ENCODE measurements at places on chromosomes 6 and 20.
A peak's percentile ranks its signal among the peaks of the same experiment; 100 is the strongest.

DNA sequence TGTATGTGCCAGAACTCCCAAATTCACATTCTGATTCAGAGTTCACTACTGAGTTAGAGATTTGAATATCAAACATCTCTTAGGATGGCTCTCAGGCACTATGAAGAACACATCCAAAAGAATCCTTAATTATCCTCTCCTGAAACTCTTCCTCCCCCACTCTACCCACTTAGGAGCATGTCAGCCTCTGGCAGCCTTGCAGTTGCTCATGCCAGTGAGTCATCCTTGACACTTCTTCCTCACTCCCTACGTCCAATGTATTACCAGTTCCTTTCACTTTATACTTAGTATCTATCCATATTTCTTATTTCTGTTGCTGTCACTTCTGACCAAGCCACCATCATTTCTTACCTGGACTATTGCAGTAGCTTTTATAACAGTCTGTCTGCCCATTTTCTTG lies 192.0 kb upstream of the IMPG1 start:
- DNase-seq, result no peak

DNA sequence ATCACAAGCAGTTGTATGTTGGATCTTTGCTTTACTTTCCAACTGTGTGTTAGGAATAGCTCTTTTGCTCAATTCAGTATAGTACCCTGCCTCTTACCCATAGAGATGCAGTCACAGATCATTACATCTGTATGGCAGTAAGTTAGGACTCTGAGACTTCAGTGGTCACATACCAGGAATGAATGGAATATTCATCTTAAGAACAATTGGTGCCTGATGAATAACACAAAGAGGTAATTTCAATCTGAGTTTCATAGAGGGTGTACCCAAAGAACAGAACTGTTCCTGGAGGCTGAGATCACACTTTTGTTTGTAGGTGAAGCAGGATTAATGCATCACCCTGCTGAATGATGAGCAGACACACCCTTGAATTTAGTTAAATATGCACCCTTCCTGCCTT lies 28.7 kb upstream of the KIF13A start:
- no peak for DNase-seq

DNA sequence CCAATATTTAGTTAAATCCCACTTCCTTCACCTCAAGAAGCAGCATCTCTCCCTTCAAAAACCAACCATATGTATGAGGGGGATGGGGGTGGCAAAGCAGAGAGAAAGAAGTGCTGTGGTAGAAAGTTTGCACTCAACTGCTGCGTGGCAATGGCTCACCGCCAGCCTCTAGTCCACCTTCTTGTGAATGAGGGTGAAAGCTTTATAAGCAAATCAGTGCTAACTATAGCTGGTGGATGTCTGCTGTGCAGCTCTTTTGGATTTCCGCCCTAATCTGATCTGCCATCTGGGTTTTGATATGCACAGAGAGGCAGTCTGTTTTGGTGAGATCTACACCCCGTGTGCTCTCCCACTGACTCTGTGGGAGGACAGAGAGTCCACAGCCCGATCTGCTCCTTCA lies 281.2 kb upstream of the SUPT3H start:
- DNase-seq, result no peak

DNA sequence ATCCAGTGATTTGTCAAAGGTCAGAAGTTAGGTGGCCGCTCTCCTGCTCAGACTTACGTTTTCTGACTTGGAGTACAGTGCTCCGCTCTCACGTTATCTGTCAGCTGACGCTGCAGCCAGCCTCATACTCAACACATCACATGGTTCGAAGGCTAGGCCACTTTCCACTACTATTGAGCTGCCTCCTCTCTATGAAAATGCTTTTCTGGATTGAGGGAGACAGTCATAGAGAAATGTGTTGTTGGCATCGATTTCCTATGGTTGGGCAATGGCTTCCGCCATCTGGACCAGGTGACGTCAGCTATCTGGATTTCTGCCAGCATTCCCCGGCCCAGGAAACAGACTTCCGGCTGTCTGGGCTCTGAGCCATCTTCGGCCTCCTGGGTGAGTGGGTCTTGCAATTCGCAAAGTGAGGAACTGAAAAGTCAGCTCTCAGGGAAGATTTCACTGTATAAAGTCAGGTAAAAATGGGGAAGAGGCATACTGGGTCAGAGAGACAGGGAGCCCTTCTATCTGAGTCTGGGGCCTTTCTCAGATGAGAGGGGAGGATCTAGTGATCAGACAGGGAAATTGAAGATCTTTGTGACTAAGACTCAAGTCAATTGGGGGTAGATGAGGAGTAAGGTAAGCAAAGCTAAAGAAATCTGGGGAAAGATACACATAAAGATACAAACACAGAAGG lies 37.5 kb upstream of the IER3 start:
- DNase-seq, result peak; percentile 87

- no peak for DNase-seq
Observed at GRCh38 chr20:50317609-50318008, 127.0 kb downstream of the CEBPB start.

GRCh38 chr6:90098001-90098531 lies 198.6 kb downstream of the BACH2 start:
- no peak for DNase-seq

DNA sequence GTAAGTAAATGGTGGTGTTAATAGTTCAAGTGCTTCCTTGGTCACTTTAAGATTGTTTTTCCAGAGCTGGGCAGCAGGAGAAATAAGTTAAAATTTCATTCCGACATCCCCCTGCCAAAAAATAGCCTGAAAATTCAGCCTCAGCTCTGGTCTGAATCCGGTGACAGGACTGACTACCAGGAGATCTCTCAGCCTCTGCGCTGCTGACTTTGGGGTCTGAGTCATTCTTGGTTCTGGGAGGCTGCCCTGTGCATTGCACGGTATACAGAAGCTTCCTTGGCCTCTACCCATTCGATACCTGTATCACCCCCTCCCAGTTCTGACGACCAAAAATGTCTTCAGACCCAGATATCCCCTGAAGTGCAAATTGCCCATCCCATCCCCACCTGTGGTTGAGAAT lies 36.3 kb upstream of the TFAP2C start:
- no peak for DNase-seq

DNA sequence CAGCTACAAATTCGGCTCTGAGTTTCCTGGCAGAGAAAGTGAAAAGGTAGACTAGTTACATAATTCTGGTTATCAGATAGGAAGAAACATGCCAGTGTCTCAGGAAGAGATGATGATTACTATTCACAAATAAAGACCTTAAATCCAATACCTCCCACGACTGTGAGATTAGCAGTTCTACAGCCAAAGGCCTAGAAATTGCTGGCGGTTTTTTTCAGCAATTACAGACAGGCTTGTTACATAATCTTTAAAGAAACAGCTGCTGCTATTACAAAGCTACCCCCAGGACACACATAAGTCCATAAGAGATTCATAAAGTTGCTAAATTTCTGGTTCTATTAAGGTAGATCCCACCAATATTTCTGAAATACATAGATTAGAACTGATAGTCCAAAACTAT lies 40.2 kb downstream of the PIGU start:
- DNase-seq, result no peak

DNA sequence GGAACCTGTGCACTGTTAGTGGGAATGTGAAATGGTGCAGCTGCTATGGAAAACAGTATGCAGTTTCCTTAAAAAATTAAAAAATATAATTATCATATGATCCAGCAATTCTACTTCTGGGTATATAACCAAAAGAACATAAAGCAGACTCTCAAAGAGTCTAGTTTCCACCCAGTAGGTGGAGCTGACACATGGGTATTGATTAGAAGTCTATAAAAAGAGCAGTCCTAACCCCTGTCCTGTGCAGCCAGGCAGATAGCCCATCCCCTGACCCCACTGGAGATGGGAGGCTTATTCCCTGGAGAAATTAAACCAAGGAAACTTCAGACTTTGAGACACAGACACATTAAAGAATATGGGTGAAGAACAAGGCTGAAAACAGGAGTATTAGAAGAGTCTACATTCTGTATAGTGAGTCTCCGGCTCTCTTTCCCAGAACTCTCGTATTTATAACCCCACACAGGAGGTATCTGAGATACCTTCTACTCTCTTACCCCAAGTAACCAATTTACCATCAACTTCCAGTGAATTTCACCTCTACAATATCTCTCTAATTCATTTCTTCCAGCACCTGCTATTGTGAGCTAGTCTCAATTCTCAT lies 92.3 kb downstream of the SEL1L2 start:
- DNase-seq, result no peak

- DNase-seq, result no peak
Observed at GRCh38 chr20:50717974-50718761, 13.2 kb upstream of the PARD6B start.

- DNase-seq, result no peak
Observed at GRCh38 chr6:87784051-87784450, 82.0 kb upstream of the AKIRIN2 start.

DNA sequence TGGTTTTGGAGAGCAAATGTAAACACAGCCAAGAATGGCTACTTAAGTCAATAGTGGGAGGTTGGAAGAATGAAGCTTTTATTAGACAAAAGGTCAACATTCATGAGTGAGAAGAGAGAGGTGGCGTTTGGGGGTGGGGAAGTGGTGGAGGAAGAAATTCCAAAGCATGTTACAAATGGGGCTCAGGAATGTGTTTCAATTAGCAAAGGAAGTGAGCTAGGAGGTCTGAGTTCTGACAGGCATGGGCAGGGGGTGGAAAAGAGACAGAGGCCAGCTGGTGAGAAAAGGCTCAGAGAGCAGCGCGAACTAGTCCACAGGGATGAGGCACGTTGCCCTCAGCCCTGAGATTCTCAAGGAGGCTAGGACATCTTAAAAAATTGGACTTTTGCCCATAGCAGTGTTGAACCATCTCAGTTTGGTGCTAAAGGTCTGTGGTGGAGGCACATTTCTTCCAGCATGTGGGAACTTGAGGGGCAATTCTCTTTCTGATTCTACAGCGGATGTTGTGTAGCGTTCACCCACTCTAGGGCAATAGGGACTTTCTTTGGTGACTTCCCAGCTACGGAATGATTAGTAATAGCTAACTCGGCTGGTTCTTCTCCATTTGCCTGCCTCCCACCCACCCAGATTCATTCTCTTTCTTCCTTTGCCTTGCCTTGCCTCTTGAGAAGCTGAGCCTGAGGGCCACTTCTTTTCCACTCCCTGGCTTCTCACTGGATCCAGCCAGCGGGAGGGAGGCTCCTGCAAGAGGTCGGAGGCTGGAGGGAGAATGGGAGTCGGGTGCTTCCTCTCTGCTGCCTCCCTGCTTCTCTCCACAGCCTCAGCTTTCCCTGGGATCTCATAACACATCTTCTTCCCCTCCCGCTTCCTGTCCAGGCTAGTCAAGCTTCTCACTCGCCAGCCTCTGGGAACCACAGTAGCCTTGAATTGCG lies 45.1 kb upstream of the NEDD9 start:
- DNase-seq, result no peak

DNA sequence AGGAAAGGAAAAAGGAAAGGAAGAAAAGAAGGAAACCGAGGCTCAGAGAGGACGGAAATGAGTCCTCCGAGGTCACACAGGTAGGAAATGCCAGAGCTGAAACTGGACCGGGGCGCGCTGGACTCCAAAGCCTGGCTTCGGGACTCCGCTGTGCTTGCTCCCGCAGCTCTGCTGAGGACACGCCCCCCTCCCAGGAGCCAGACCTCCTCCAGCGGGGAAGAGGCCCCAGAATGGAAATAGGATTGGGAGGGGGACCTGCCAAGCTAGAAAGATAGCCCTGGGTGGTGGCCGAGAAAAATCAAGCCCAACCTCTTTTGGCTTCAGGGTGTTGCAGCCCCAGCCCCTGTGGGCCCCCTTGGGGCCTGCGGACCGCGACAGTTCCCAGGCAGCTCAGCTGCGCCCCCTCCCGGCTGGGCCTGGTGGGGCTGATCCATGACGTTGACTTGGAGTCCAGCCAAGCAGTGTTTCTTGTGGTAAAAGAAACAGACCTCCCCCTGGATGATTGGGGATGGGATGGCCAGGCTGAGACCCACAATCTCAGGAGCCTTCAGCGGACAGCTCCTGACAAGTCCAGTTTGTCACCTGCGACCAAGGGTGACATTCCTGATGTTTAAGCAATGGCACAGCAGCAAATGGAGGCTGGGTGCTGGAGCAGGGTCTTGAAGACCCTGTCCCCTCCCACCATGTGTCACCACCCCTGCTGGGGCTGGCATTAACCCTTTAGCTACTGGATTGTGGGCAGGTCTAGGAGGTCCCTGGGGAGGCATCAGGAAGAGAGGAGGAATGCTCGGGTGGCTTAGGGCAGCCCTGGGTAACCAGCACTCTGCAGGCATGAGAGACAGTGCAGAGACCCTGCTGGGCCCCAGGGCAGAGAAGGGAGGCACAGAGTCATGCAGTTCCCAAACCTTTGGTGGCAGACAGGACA lies 55.4 kb downstream of the RIPOR3 start:
- no peak for DNase-seq

GRCh38 chr6:42525206-42525605 lies 38.6 kb upstream of the UBR2 start:
- DNase-seq, result no peak

DNA sequence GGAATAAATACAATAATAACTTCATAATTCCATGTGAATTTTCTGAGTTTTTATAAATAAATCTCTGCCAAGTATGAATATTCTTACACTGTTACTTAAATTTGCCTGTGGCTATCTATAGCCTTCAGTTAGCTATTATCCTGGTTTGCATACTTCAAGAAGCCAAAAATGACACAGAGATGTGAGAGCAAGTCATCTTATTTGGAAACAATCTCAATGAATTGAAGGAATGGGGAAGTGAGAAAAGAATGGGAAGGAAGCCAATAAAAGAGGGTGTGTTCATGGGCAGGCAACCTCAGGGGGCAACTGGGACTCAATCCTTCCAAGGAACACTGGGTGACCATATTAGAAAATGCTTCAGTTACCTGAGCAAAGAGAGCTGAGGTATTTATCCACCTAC lies 9.9 kb downstream of the HAO1 start:
- DNase-seq, result no peak

DNA sequence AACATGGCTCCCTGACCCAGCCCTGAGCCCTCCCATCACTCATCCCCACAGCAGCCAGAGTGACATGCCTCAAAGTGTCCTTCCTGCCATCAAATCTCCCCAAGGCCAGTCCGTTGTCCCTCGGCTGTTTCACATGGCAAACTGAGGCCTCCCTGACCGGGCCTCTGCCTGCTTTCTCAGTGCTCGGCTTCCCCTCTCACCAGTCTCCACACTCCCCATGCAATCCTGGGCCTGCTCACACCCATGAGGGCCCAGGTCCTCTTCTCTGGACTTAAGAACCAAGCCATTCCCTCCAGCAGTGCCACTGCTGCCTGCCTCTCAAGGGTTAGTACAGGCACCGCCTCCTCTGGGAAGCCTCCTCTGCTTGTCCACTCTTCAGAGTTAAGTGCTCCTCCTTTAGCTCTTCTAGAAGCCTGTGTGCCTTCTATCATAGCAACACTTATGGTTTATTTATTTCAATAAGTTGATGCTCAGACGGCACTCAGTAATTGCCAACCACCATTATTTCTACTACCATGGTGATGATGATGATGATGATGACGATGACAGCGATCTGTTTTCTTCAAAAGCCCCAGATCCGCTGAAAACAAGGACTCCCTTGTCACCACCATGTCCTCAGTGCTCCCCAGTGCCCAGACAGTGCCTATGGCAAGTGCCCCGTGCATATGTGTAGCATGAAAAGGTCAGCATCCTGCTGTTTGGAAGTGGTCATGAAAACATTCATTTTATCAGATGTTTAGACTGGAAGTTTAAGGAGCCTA lies 449.0 kb downstream of the CDH26 start:
- DNase-seq, result no peak

All from C1 segment of cervical spinal cord (tissue), 14 donors.